ENCODE measurements at places on chromosomes 4 and X.

DNA sequence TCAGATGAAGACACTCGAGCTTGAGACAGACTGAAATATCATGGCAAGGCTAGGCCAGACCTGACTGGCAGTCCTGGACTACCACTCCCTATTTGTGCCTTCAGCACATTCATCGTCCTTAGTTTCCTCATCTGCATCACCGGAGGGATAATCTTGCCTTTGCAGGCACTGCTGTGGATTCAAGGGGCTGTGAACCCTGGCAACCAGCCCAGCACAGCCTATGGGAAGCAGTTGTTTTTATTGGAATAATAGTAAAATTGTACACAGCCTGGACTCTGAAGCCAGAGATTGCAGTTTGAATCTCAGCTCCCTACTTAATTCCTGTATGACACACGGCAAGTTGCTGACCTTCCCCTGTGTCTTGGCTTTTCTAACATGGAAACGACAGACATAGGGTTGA, 161.0 kb downstream of the NSUN7 start:
- no peak for DNase-seq

DNA sequence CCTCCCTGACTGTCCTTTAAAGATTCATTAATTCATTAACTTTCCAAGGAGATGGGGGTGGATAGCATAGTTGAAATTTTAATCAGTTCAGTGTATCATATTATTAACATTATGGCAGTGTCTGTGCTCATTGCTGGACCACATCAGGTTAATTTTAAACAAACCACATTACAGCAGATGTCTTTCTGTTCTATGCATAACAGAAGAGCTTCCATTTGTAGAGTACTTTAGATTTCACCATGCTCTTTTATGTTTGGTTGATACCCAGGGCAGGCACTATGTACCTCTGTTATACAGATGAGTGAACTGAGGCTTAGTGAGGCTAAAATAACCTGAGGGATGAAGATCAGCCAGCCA, 41.1 kb downstream of the AFF2 start:
- DNase-seq, result no peak

DNA sequence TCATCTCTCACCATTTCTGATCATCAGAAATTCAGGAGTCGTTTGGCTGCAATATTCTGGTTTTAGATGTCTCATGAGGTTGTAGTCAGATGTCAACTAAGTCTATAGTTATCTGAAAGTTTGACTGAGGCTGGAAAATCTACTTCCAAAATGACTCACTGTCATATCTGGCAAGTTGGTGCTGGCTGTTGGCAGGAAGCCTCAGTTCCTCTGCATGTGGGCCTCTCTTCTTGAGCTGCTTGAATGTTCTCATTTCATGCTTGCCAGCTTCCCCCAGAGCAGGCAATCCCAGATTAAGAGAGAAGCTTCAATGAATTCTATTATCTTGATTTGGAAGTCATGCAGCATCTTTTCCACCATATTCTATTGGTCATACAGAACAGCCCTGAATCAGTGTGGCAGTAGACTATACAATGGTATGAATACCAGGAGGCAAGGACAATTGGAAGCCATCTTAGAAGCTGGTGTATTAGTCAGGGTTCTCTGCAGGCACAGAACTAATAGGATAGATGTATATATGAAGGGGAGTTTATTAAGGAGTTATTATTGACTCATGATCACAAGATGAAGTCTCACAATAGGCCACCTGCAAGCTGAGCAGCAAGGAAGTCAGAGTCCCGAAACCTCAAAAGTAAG, 46.8 kb upstream of the ELF2 start:
- no peak for DNase-seq

- DNase-seq, result no peak
Measured at GRCh38 chr4:116636917-116637316, 448.5 kb downstream of the TRAM1L1 start.

DNA sequence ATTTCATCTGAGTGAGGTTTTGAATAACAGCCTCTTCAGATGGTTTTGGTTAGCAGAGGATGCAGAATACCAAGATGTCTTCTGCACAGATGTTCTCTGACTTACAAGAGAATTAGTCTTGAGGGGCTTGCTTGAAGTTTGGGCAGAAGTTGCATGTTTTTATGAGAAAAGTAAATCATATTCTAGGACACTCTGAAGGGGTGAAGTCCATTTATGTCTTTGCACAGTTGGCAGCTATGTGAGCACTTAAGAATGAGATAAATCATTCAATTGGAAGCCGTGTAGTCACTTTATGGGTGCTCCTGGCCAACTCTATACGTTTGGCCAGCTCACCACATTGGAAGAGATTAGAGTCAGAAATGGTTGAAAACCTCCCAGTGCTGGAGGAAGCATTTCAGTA, 252.7 kb upstream of the KCNIP4 start:
- DNase-seq, result no peak

DNA sequence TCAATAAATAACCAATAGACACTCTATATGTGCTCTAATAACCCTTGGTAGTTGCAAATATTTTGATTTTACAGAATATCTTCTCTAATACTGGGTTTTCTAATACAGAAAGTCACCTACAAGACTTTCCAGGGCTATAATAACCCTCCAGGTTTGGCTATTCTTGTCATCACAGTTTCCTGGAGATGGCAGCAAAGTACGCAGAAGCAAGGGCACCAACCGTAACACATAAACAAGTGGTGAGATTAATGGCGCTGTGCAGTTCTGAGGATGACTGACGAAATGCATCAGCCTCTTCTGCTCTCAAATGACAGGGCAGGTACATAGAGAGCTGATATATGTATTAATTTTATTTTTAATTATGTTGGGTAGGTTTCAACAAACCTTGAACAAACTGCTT, 122.4 kb downstream of the C4orf33 start:
- no peak for DNase-seq

DNA sequence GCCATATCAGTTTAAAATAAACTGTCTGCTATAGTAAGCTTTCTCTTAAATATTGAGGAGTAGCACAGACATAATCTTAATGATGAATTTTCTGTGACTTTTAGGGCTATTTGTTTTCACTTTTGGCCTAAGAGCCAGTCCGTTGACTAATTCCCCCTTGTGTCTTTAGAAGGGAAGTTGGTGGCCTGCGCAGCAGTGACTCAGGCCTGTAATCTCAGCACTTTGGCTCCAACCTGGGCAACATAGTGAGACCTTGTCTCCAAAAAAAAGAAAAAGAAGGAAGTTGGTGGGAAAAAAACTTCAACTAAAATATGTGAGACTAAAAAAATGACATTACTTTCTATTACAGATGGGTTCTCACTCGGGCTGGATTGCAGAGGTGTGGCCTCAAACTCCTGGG, 3.4 kb downstream of the NCAPG start:
- no peak for DNase-seq

GRCh38 chr4:73573794-73574528, 46.3 kb downstream of the RASSF6 start:
- no peak for DNase-seq

Data from activated T-cell treated with anti-CD3 and anti-CD28 coated beads, Interleukin-2, amount 50 U/mL, for 24 hours (primary cell).